ENCODE measurements at places on chromosomes 2 and 18. TPM values are rescaled to one million over a fixed set of nuclear protein-coding genes. Genes with fewer than 3 reads are reported as not detected.

The TEX44 gene
- not detected for total RNA-seq

The IL1RL1 gene
- not detected for total RNA-seq

The PSD4 gene
- total RNA-seq = 3.2 TPM

The HOXD1 gene
- not detected for total RNA-seq

DNA sequence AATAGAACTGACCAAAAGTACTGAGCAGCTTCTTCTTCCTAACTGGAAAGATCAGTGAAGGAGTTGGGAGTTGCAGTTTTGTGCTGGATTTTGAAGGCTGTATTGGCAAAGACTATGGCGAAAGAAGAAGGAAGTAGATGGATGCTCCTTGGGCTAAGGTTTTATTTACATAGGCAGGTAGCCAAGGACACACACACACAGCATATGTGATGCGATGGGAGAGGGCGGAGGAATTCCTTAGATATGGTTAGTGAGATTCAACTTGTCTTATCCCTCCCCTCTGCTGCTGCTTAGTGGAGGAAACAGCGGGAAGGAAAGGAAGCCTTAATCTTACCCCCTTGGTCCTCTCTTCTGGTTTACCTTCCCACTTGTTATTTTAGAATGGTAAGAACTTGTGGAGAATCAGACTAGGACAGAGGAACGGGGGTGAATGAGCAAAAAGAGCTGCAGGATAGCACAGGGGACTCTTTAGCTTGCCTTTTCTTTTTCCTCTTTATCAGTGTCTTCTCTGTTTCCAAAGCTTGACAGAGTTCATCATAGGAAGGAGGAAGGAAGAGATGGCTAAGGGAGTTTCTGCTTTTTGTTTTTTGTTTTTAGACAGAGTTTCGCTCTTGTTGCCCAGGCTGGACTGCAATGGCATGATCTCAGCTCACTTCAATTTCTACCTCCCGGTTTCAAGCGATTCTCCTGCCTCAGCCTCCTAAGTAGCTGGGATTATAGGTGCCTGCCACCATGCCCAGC is 87.9 kb downstream of the OSBPL6 start:
- DNase-seq = no peak
- H3K27ac ChIP-seq = no peak overlapping the region
- no peaks in the 10 kb centered on the region for H3K27me3 ChIP-seq
- H3K36me3 ChIP-seq = no peaks in the 10 kb centered on the region
- H3K4me3 ChIP-seq = no peak overlapping the region

- H3K4me3 ChIP-seq = no peak overlapping the region
- no peaks in the 10 kb centered on the region for H3K36me3 ChIP-seq
- H3K27ac ChIP-seq = no peak overlapping the region
Observed at GRCh38 chr2:143398781-143399180, 269.6 kb downstream of the ARHGAP15 start.

DNA sequence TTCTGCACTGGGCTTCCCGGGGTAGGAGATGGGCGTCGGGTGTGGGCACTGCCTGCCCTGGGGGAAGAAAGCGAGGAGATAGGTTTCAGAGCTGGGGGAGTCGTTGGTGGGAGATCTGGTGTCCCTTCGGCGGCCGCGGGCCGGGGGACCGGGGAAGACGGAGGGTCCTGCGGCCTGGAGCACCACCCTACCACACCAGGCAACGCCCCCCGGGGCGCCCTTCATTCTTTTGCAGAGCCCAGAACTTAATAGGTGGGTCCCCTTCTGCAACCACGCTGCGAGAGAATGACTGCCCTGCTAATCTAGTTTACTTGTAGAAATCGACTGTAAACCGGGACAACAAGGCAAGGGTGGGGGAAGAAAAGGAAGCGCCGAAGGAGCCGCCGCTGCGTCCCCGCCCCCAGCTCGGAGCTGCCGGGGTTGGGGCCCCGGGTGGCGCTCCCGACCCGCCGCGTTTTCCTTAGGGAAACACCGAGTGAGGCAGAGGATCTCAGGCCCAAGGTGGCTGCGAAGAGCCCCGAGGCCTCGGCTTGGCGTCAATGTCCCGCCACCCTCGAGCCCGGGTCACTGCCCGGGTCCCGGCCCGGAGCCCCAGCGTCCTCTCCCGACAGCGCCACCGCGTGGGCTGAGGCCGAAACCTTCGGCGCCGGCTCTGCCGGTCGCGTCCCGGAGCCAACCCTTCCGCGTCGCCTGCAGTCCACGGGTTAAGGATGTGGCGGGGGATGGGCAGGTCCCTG is 5.4 kb upstream of the SATB2 start:
- peak overlapping the region; percentile 34 for H3K27ac ChIP-seq
- H3K27me3 ChIP-seq = no peaks in the 10 kb centered on the region
- H3K4me3 ChIP-seq = peak overlapping the region; percentile 41
- peaks cover 7% of the 10 kb centered on the region for H3K36me3 ChIP-seq

DNA sequence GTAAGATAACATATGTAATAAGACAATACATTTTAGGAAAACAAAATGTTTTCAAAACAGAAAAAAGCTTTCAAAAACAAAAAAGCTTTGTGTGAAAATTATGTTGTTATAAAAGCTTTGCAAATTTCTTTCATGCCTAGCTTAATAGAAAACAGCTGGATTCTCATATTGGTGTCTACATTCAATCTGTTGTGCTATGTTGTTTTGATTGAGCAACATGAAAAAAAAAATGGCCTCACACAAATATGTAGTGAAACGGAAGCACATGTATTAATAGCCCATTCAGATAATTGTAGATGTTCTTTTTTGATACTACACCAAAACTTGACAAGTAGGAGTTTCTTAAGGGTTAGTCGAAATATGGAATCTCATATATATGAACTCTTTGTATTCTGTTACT is 197.5 kb downstream of the ZEB2 start:
- no peak overlapping the region for H3K27ac ChIP-seq
- 0 out of 2 replicates have a peak, but pooled peaks cover 9% of the 10 kb centered on the region for H3K4me1 ChIP-seq
- no peaks in the 10 kb centered on the region for H3K36me3 ChIP-seq
- H3K4me3 ChIP-seq = no peak overlapping the region
- H3K27me3 ChIP-seq = no peaks in the 10 kb centered on the region

- H3K36me3 ChIP-seq = no peaks in the 10 kb centered on the region
- no peak overlapping the region for H3K27ac ChIP-seq
- H3K4me3 ChIP-seq = no peak overlapping the region
- DNase-seq = no peak
- H3K4me1 ChIP-seq = peaks cover 12% of the 10 kb centered on the region
Observed at GRCh38 chr2:238979636-238980035, 131.8 kb downstream of the TWIST2 start.

DNA sequence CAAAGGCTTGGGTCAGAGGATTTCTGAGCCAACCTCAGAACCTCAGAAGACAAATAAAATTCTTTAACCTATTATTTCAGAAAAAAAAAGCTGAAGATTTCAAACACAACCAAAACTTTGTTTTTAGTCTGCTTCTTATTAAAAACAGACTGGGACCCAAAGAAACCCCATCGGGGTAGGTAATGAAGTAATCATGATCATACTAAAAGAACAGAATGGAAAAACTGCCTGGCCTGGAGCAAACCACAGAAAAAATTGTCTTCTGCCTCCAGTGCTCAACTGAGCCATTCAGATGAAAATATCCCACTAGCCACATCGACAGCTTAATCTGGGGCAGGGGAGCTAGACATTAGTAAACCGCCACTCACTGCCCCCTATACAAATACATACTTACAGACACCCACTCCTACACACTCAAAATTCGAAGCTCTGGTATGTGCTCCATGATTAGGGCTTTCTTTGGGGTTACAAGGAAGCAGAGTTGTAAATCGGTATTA is 76.5 kb downstream of the SDC1 start:
- H3K36me3 ChIP-seq = no peaks in the 10 kb centered on the region
- DNase-seq = no peak
- H3K27ac ChIP-seq = peak overlapping the region; percentile 83

DNA sequence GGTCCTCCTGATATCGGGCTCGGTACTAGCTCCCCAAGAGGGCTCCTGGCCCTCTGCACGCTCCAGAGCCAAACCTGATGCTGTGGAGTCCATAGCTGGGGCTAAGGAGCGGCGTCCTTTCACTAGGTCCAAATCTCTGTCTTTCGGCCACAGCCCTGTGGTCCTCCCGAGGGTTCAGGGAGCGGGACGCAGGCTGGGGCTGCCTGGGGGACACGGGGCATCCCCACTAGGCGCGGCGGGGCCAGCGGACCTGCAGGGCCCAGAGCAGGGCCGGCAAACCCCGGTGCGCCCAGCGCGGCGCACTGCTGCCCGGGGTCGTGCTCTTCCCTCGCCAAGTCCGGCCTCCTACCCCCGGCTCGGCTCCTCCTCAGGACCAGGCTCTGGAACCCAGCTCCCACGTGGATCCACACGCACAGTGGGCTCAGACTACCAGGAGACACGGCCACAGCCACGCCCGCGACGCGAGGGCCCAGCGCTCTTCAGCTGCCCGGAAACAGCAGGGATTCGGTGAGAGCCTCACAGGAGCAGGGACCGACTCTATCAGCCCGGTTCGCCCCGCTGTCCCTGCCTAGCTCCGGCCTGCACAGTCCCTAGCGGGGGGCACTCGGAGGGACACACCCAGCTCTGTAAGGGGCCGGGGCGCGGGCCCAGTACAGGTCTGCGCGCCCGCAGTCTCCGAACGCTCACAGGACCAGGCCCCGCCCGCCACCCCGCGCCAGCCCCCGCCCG is 593 bp downstream of the ZNF514 start:
- H3K4me3 ChIP-seq = peak overlapping the region; percentile 67
- H3K27ac ChIP-seq = peak overlapping the region; percentile 28
- peaks cover 34% of the 10 kb centered on the region for H3K36me3 ChIP-seq
- DNase-seq = peak; percentile 58

- H3K4me1 ChIP-seq = peaks cover 4% of the 10 kb centered on the region
- H3K4me3 ChIP-seq = no peak overlapping the region
Observed at GRCh38 chr2:102154946-102155702, 12.6 kb downstream of the IL1R1 start.
